Activated T-helper 2 cell treated with anti-CD3 and anti-CD28 coated beads, Interferon-gamma antibody, Interleukin-2, Interleukin-4, amounts not matched to agents 10 μg/mL and 5 μg/mL and 100 μg/mL, durations not matched to agents 14 hours and 24 hours and 36 hours (primary cell): ENCODE measurements at places on chromosomes 16 and 17. TPM values are rescaled to one million over a fixed set of nuclear protein-coding genes. Genes with fewer than 3 reads are reported as not detected.

The STRADA gene
- 54.0 and 57.4 TPM in 2 replicates for total RNA-seq

The SCGB1C2 gene
- not detected in 2 replicates for total RNA-seq

The CCDC154 gene
- 0.80 and 1.2 TPM in 2 replicates for total RNA-seq

The ABCA10 gene
- 0.07 and 0.23 TPM in 2 replicates for total RNA-seq

The KRTAP17-1 gene
- not detected in 2 replicates for total RNA-seq

The ARMC7 gene
- total RNA-seq, result 9.9 and 10.1 TPM in 2 replicates

The EXOC3L1 gene
- 0.14 TPM in 1 of 2 replicates, not detected in the other for total RNA-seq

The HSPB9 gene
- total RNA-seq, result not detected in 2 replicates

The SOX8 gene
- total RNA-seq, result 0.78 and 1.2 TPM in 2 replicates

The CD300A gene
- total RNA-seq, result 16.6 and 16.7 TPM in 2 replicates

The DLX4 gene
- not detected in 2 replicates for total RNA-seq

The ZNF778 gene
- 5.6 and 7.7 TPM in 2 replicates for total RNA-seq
